Stimulated activated CD8-positive, alpha-beta memory T cell treated with anti-CD3 and anti-CD28 coated beads, Interleukin-15, amount 100 ng/mL, for 1 hour (primary cell): ENCODE measurements at places on chromosomes 4 and X.

- DNase-seq, result no peak
Observed at GRCh38 chr4:39178706-39179105, 3.6 kb upstream of the WDR19 start.

GRCh38 chrX:102651242-102652011 lies at the start of gene GPRASP1:
GPRASP1 (plus strand) TSS chrX:102651483; CDS start chrX:102653914, 2,431 bp downstream.
- no peak for DNase-seq

DNA sequence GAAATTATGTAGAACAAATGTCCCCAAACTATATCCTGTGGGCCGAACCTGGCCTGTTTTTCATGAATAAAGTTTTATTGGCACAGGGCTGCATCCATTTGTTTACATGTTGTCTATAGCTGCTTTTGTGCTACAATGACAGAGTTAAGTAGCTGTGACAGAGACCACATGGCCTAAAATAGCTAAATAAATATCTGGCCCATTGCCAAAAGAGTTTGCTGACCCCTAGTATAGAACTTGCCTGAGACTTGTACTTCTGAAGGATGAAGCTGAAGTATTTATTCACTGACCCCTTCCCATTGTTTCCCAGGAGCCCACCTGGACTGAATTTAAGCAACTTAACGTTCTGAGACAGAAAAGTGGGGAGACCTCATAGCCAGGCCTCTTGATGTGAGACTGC lies 325.6 kb downstream of the FRMPD4 start:
- DNase-seq, result no peak

DNA sequence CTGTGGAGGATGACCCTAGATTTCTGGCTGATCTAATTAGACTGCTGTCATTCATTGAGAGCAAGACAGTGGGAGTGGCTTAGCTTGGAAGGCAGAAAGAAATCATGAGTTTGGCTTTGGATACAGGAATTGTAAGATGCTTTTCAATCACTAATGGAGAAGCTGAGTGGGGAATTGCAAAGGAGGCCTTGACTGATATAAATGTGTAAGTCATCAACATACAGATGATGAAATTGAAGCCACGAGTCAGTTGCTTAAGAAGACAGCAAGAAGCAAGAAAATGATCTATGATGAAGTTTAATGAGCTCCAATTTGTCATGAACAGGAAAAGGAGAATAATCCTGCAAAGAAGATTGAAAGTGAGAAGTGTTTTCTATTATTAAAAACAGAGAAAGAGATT lies 136.7 kb upstream of the C1QTNF7 start:
- DNase-seq, result no peak

DNA sequence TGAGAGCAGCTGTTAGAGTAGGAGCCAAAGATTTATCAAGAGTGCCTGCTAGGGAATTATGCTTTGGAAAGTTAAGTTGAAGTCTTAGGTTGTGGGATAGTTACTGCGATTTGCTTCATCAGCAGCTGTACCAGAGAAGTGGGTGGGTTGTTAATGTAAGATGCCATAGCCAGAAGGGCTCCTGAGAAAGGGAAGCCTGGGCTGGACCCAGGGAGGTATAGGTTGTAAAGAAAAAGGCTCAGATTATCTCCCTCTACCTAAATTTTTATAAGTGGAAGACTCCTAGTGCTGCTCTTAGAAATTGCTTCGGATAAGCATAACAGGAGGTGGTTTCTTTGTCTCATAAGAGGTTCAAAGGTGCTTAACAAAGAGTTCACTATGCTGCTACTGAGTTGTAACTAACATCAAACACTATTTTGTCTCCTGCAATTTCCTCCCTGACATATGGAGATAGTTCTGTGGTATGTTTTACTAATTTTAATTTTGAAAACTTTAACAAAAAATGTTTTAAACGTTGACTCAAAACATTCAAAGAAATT lies 356.9 kb downstream of the DTHD1 start:
- no peak for DNase-seq

DNA sequence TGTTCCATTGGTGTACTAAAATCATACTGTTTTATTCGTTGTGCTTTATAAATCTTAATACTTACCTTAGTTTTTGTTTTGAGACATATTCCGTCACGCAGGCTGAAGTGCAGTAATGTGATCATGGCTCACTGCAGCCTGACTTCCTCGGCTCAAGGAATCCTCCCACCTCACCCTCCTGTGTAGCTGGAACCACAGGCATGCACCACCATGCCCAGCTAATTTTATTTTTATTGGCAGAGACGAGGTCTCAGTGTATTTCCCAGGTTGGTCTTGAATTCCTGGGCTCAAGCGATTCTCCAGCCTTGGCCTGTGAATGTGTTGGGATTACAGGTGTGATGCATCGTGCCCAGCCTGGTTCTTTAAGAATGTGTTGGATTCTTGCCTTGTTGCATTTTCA lies 24.4 kb upstream of the DCK start:
- no peak for DNase-seq

DNA sequence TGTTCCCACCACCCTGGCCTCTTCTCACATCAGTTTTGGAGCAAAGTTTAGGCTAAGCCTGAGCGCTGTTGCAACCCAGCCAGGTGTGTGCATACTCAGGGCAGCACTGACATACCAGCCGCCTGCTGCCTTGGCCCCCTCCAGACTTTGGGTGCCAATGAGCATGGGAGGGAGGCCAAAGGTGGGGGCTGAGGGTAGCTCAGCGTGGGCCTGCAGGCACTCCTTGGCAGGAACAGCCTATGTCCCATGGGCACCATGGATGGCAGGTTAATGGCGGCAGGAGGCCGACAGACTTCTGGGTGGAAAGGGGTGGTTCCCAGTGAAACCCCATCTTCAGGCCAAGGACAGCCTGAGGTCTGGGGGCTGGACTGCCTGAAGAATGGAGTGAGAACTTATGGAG lies 462.2 kb downstream of the ADGRL3 start:
- DNase-seq, result no peak

DNA sequence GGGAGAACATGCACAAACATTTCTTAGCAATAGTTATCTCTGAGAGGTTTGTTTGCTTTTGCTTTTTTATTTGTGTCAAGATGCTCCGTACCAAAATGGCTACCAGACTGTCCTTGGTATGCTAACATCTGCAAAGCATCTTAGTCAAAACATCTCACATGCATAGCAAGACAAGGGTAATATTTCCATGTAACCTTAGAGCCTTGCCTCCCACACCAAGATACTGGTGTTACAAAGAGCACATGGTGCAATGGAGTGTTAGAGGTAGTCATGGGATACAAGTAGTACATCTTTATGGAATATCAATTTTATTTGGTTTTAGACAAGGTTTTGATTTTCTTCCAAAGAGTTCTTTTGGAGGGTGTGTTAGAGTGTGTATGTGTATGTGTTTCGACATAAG lies 109.7 kb downstream of the NR3C2 start:
- DNase-seq, result no peak

GRCh38 chr4:112604589-112604988 lies 32.1 kb downstream of the ZGRF1 start:
- DNase-seq, result peak; percentile 12

DNA sequence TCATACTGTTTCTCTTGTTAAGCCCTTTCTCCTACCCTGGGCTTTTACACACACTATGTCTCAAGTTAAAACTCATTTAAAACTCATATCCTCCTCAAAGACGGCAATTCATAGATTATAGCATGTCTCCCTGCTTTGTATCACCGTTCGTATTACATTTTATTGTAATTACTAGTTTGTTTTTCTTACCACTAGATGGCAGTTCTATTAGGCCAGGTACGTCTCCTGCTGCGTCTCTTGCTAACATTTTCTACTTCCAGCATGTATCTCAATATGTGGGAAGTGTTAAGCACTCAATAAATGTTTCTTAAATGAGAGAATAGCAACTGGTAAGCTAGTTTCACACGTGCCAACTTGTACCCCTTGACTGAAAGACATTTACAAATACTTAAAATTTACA lies 450.3 kb upstream of the PCDH7 start:
- DNase-seq, result no peak

GRCh38 chr4:155855897-155856296 lies 10.2 kb downstream of the ASIC5 start:
- no peak for DNase-seq

DNA sequence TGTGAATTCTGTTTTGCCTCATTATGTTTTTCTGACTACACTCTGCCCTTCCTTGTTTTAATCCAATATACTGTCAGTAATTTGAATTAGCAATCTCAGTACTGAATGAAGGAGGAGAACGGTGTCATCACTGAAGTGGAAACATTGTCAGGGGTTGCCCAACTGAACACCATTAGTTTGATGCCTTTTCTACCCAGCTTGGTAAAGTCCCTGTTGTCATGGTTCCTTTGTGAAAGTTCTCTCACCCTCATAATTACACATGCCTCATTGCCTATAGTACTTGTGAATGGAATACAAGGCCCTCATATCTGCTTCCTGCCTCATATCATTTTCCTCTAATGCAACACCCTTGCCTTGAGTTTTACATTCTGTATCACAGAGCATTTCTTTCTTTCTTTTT lies 76.9 kb downstream of the RRAGB start:
- DNase-seq, result no peak

- no peak for DNase-seq
Observed at GRCh38 chr4:163535657-163536056, 41.2 kb downstream of the TMA16 start.

- no peak for DNase-seq
Observed at GRCh38 chr4:38774181-38774955, 8.4 kb downstream of the TLR10 start.

DNA sequence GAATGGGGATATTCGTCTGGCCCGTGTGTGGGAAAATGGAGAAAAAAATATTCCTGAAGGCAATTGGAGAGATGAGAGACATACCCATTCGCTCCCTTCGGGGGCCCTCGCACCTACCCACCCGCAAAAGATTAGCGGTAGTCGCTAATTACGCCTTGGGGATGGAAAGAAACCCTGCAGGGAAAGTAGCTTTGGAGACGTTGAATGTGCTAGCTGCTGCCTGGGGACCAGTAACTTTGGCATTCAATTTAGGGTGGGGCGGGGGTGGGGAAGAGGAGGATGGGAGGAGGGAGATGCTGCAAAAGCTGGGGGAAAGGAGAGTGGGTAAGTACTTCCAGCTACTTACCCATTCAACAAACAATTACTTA lies 407 bp upstream of the ZC4H2 start:
- DNase-seq, result no peak
